ENCODE measurements at places on chromosomes 7 and 10.

DNA sequence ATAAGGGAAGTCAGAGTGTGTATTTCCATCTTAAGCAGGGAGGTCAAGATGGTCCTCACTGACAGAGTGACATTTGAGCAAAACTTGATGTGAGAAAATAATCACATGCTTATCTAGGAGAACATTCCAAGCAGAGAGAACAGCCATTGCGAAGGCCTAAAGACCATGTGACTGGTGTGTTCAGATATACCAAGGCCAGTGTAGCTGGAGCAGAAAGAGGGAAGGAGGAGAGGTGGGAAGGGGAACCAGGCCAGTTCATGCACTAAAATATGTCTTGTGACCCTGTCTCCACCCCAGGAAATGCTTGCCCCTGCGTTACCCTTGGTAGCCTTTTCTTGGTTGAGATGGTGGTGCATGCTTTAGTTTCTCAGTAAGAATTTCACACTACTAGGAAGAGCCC, 77.4 kb downstream of the CACNB2 start:
- no peak for DNase-seq

DNA sequence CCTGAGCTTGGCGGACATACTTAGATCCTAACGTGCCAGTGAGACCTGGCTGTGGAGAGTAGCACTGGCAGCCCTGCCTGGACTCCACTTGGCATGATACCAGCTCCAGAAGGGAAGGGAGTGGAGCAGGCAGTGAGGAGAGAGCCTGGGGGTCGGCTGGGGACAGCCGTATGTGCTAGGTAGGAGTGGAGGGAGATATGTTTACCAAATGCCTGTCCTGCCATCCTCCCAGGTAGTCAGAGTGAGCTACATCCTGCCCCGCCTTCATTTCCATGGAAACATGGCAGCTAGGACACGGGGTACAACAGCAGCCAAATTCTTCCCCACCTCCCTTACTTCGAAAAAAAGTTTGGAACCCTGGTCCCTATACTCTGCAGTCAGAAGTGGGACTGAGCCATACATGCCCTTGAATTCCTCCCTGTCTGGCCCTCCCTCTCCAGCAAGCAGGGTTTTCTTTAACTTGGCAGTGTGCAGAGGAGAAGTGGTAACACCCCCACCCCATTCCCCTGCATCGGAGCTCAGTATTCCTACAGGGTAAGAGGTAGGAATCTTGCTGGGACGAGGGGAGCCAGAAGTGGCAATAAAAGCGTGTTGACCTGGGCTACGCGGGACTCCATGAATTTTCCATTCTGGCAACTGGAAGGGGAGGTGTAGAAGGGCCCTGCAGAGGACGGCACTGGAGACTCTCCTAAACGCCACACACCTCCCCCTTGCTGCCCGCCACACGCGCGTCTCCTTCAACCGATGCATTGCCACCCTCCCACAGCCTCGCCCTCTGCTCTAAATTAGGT, 20.0 kb upstream of the SMO start:
- peak; percentile 84 for DNase-seq

- no peak for DNase-seq
These were observed 8.1 kb downstream of the MYL10 start for GRCh38 chr7:101620991-101621390.

GRCh38 chr10:68871105-68871711, 29.9 kb upstream of the DDX50 start:
- no peak for DNase-seq

DNA sequence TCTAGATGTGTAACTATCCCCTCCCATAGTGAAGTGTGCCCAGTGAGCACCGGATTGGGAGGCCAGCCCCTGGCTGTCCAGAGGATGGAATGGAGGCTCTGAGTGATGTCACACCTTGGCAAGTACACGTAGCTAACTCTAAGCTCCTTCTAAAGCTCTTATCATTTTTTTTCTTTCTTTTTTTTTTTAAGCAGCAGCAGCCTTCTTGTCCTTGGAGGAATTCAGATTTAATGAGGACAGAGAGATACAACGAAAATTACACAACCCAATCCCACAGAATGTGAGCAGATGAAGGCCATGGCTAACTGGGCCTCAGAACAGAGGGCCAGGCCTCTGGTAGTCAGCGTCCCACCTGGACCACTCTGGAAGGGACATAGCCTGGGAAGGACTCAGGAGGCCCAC, 11.3 kb downstream of the TNS3 start:
- no peak for DNase-seq

- no peak for DNase-seq
These were observed 67.3 kb upstream of the PDZD8 start for GRCh38 chr10:117442521-117442920.

DNA sequence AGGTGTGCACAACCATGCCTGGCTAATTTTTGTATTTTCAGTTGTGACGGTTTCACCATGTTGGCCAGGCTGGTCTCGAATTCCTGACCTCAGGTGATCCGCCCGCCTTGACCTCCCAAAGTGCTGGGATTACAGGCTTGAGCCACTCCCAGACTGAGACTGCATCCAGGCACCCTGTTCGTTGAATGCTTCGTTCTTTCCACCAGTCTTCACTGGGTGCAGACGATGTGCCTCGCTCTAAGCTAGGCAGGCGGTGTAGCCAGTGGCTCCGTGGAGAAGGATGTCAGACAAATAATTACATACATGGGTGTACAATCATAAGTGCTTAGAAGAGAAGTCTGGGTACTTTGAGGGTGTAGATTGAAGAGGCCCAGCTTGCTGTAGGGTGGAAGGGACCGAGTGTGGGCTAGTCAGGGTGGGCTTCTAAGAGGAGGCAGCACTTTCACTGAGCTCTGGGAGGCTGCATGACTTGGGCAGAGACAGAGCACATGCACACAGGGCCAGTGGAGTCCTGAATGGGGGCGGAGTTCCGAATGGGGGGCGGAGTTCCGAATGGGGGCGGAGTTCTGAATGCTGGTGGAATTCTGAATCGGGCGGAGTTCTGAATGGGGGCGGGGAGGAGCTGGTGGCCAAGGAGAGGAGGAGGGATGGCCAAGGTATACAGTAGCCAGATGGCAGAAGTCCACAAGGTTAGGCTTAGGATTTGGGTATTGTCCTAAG, 74.3 kb downstream of the COL26A1 start:
- DNase-seq: no peak

- no peak for DNase-seq
These were observed 25.3 kb upstream of the PPP2R2D start for GRCh38 chr10:131875501-131875900.

DNA sequence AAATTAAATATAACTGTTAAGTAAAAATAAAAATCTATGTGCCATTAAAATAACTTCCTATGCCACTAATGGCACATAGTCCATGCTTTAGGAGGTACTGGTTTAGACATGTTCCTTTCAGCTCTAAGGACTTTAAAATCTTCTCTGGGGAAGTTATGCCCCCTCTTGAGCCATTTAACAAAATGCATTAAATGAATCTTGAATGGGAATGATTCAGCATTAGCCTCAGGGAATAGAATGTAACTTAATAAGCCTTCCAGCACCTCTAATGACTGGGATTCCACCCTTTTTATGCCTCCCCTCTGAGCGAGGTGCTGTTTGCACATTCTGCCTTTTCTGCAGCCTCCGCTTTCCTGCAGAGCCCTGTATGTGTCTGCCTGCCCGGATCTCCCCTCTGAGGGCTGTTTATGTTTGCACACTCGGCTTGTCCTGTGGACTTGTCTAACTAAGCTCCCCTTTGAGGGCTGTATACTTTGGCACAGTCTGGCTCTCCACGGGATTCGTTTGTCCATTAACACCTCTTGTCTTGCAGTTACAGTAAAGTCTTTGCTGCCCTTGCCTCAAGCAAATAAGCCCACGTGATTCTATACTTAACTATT, 108.4 kb upstream of the HPS1 start:
- DNase-seq: no peak

GRCh38 chr7:73864981-73865711, 4.2 kb downstream of the TMEM270 start:
- no peak for DNase-seq

DNA sequence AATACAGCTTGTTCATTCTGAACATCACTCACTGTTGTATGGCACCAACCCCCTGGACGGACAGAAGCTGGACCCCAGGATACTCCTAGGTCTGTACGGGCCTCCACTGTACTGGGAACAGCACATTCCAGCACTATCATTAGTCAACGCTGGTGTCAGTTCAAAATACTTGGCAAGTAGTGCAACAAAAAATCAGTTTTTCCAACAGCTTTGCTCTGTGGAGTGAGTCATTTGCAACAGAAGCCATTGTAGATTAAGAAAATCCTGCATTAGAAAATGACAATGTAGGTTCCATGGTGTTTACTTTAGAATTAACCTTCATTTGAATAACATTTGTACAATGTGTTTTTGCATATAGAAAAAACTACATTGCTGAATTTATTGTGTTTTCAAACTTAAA, 266.6 kb downstream of the HDAC9 start:
- no peak for DNase-seq

DNA sequence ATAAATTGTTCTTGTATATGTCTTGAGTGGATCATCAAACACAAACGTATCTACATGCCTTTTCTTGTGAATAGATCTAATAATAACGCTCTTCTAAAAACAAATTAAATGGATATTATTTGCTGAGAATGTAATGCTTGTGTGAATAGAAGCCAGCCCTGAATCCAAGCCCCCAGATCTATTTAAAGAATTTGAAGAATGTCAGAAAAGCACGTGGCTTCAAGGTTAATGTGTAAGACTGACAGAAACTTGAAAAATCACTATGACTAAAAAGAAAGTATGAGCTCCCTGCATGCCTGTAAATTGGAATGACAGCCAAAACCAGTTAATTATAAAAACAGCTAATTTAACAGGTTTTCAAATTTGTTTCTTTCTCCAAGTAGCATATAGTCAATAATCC, 43.2 kb upstream of the ATRNL1 start:
- DNase-seq: no peak

- DNase-seq: no peak
These were observed 139.8 kb downstream of the RPS24 start for GRCh38 chr10:78173360-78174015.

DNA sequence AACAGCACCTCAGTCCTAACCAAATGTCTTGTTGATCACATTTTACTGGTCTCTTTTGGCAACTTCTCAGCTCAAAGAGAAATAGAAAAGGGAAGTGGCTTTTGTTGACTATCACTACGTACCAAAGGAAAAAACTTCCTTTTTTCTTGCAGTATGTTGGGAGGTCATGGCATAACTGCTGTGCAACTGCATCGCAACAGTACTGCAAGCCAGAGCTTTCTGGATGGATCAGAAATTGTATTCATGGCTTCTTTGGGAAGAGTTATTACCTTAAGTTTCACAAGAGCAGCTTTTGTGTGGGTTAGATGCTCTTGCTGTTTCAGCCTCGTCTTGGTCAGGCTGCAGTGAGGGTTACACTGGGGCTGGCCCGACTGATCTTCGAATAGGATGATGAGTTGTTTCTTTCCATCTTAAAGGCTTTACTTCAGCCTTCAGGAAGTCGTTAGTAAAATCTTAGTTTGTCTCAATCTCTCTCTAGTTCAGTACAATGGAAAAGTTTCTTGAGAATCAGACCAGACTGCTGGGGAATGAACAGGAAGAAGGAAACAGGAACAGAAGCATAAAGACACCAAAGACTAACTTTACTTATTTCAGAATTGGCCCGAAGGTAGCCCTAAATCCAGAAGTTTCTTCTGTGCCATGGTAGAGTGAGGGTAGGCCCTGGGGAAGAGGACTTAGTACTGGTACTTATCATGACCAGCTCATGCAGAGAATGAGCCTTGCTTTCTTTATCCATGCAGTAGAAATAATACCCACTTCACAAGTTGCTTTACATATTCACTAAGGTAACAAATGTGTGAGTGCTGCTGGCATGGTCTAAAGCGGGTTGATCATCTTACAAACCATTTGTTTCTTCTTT, 153.6 kb downstream of the CELF2 start:
- DNase-seq: no peak

GRCh38 chr7:17696422-17696821, 243.9 kb downstream of the SNX13 start:
- DNase-seq: no peak

GRCh38 chr7:3301449-3301731, 338 bp downstream of the SDK1 start:
- no peak for DNase-seq

DNA sequence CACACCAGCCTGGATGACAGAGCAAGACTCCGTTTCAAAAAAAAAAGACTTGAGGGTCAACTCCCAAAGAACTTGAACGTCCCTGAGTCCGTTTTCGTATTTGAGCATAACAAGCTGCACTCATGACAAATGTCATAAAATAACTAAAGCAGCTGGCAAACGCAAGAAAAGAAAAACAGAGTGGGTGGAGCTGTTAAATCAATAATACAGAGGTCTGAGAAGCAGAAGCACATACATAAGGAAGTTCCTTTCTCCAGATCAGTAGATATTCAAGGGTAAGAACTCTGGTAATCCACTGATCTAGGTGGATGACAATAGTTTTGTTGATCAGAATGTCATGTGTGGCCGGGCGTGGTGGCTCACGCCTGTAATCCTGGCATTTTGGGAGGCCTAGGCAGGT, 150.1 kb downstream of the FAM107B start:
- DNase-seq: no peak

DNA sequence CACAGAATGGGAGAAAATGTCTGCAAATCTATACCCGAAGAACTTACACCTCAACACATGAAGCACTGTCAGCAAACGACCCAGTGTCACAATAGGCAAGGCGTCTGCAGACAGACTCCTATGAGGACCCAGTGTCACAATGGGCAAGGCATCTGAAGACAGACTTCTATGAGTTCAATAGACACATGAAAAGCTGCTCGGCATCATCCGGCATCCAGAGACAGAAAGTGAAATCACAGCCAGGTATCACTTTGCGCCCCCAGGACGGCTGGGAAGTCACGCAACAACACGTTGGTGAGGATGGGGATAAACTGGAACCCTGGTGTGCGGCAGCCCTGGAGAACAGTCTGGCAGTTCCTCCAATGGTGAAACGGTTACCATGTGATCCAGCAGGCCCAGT, 273.2 kb downstream of the ELFN1 start:
- no peak for DNase-seq

DNA sequence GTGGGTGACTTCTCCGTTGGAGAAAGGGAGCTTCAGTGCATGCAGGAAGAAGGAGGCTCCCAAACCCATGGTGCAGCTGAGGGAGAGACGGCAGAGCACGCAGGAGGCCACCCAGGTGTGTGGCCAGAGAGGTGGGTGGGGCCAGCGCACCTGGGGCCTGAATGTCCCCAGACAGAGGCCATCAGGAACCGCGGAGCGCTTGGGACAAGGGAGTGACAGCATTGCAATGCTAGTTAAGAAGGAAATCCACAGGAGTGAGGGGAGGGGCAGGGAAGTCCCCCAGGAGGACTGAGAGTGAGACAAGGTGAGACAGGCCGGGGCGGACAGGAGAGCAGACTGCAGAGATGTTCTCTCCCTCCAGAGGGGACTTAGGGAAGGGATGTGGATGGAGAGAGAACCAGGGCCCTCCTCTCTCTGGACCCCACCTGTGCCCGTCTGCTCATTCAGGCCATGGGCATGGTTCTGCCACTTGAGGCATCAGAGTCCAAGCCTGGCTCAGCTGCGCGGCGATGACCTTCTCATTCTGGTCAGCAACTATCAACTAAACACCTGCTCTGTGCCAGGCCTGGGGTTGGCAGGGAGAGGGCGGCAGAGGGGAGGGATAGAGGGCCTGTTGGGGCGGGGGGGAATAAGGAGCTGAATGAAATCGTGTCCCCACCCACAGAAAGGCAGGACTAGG, 69.4 kb upstream of the COL13A1 start:
- no peak for DNase-seq

All from NCI-H1694 treated with DMSO at 0.1 percent for 48 hours (cell line).